Parietal lobe (tissue), 2 donors: ENCODE measurements at places on chromosomes 16 and 17. TPM values are rescaled to one million over a fixed set of nuclear protein-coding genes. Genes with fewer than 3 reads are reported as not detected.

The TBC1D3G gene
- total RNA-seq: not detected

The CDIPT gene
- 48.8 TPM for total RNA-seq

The TP53TG3 gene
- total RNA-seq: not detected

The CFAP97D1 gene
- total RNA-seq: not detected

The SAMD14 gene
- total RNA-seq: 41.3 TPM

The AATF gene
- total RNA-seq: 21.0 TPM

The HOXB8 gene
- total RNA-seq: not detected

The NEUROD2 gene
- total RNA-seq: 116 TPM

The ASPA gene
- total RNA-seq: 1.3 TPM

The SLC16A13 gene
- total RNA-seq: 0.31 TPM

The HEATR9 gene
- total RNA-seq: not detected

The BCL6B gene
- total RNA-seq: 3.1 TPM

The TAC4 gene
- total RNA-seq: not detected

The SPPL2C gene
- total RNA-seq: 0.63 TPM

The SYNGR3 gene
- total RNA-seq: 67.9 TPM
